ENCODE measurements at places on chromosomes 2 and 18.

DNA sequence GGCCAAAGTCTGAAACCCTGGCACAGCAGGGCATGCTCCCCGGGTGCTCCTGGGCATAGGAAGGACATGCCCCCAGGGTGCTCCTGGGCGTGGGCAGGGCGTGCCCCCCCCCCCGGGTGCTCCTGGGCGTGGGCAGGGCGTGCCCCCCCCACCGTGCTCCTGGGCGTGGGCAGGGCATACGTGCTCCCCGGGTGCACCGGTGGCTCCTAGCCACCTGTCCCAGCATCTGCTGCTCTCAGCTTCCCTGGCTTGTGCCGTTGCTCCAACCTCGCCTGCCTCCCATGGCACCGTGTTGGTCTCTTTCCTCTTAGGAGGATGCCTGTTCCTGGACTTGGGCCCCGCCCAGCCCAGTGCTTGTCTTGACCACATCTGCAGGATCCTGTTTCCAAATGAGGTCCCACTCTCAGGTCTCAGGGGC lies 95.6 kb upstream of the CTDP1 start:
- no peak for DNase-seq

- no peak for DNase-seq
Measured at GRCh38 chr18:49521216-49521835, 34.3 kb upstream of the C18orf32 start.

DNA sequence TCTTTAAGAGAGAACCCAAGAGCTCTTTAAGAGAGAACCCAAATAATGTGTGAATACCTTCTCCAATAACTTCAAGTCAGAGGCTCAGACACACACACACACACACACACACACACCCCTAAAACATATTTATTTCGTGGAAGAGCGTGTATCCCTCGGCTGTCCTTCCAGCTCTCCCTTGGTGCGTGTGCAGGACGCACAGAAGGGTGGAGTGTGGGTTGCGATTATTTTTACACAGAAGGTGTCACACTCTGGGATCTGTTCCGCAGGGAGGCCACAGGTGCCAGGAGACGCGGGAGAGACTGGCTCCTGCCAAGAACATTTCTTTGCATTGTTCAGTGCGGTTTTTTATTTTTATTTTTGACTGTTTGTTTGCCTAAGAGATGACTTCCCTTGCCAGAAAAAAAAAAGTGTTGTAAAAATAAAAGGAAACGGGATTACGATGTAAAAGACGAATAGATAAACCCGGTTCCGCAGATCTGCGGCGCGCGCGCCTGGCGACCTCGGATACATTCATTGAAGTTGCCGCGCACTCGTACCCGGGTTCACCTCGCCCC lies 47.3 kb upstream of the ATP6V1B1 start:
- DNase-seq: no peak

GRCh38 chr2:179137200-179137759 lies 87.3 kb upstream of the CCDC141 start:
- DNase-seq: no peak

- DNase-seq: no peak
Measured at GRCh38 chr18:51133580-51134160, 63.8 kb downstream of the MEX3C start.

DNA sequence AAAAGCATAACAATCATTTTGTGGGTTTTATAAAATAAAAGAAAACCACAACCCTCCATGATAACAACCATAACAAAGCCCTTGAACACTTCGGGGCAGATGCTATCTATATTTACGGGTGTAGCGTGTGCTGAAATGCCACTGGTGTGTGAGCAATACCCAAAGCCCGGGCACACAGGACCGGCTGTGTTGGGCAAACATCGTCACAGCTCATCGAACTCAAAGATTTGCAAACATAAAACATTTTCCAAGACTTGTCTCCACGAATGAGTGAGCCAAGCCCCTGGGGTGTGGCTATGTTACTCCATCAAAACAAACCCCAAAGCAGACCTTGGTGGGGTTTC lies 290.2 kb downstream of the LPIN1 start:
- no peak for DNase-seq

All from endothelial cell of umbilical vein (primary cell).